ENCODE measurements at places on chromosomes 1 and 21.

- DNase-seq = no peak
These were observed 9.0 kb upstream of the CDC20 start for GRCh38 chr1:43349594-43350306.

- peak; percentile 7 for DNase-seq
These were observed 34.1 kb downstream of the OR2G3 start for GRCh38 chr1:247639381-247639981.

DNA sequence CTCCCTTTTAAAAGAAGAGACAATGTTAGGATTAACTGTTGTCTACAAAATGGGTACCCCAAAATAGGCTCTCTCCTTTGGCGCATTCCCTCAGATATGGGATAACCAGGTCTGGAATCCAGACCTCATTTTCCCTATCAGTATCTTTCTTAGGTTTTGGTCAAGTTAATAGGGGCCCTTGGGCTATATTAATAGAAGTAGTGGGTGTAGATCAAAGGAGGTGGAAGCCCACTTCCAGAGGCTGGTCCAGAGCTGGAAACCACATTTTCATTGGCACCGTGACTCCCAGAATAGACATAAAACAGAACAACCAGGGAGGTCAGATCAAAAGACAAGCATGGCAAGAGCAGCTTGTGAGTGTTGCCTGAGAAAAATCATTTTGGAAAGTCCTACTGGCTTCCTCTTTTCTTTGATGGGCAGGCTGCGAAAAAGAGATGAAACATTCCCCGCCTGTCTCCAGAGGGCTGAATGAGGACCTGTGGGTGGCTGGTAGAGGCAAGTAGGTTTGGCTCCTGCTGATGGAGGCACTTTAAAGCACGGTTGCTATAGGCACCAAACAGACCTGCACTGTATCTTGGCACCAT lies 25.8 kb upstream of the KIF21B start:
- no peak for DNase-seq

- DNase-seq = no peak
These were observed 21.9 kb downstream of the IGFN1 start for GRCh38 chr1:201212461-201213055.

- no peak for DNase-seq
These were observed 115.0 kb downstream of the RIPK4 start for GRCh38 chr21:41651830-41652229.

DNA sequence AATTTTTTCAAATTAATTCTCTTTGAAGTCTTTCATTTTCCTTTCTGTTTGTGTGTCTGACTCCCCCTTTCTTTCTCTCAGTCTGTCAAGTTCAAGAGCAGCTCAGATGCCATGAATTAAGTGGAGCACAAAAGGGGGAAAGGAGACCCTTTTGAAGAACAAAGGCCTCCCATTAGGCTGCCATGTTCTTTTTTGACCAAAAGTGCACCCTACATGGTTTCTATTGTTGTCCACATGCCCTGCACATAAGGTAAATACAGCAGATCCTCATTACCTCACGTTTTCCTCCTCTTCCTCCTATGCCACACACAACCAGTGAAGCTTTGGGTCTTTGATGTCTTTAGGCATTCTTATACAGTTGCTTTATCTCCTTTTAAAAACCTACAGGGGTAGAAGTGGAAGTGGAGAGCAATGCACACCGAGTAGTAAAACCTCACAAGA lies 47.7 kb downstream of the POU2F1 start:
- no peak for DNase-seq

DNA sequence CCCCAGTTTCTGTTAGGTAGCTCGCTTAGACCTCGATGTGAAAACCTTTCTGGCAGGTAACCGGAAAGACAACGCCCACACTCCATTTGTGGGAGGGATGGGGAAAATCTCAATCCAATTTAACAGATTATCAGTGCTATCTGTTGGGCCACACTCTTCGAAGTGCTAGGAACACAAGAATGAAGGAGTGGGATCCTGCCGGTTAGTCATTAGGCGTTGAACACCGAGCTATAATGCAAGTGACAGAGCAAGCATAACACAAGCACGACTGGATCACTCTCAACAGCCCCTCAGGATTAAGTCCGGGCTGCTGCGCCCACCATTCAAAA lies 531 bp downstream of the SNIP1 start:
- DNase-seq = no peak

DNA sequence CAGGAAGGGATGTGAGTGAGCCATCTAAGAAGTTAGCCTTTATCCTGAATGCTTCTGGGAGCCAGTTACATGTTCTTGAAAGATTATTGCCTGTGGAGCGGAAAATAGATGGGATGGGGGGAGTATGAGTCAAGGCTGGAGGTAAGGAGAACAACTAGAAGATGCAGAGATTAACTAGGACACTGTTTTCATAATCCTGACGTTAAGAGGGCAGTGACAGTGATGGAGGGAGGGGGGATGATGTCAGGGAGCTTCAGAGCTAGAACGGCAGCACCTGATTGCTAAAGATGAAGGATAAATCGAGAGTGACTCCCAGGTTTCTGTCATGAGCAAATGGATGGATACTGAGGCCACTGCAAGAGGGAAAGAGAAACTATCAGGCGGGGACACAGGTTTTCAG lies 10.0 kb upstream of the RCSD1 start:
- DNase-seq = no peak

GRCh38 chr1:229988534-229988933 lies 78.5 kb upstream of the GALNT2 start:
- DNase-seq = no peak

DNA sequence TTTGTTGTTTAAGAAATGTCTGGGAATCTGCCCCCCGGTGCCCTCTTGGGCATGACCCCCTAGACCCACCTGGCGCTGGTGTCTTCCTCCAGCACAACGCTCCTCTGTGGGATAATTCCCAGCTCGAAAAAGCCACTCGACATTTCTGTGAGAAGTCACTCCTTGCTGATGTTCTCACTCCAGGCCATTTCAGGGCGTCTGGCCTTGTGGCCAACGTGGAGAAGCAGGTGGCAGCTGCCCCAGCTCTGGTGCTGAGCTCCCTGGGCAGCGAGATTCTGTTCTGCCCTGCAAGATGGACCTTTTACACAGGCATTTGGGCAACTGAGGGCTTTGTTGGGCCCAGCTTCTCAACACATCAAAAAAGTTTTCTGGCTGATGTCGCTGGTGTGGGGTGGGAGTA lies 147.7 kb upstream of the WNT4 start:
- no peak for DNase-seq

GRCh38 chr1:101025283-101025656 lies 314 bp downstream of the DPH5 start:
- no peak for DNase-seq

DNA sequence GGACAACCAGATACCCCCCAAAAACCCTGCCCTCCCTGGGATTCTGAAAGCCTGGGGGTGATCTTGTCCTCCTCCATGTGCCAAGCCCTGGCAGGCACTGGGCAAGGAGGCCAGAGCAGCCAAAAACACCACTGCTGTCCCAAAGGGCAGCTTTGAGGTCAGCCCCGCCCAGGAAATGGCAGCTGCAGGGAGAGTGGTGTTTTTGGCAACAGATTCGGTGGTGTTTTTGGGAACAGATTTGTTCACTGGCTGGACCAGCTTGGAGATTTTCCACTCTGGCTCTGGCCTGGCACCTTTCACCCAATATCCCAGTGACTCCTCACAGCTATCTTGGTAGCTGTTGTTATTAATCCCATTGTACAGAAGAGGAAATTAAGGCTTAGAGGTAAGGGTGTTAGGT lies 34.7 kb downstream of the LRP8 start:
- DNase-seq = no peak

DNA sequence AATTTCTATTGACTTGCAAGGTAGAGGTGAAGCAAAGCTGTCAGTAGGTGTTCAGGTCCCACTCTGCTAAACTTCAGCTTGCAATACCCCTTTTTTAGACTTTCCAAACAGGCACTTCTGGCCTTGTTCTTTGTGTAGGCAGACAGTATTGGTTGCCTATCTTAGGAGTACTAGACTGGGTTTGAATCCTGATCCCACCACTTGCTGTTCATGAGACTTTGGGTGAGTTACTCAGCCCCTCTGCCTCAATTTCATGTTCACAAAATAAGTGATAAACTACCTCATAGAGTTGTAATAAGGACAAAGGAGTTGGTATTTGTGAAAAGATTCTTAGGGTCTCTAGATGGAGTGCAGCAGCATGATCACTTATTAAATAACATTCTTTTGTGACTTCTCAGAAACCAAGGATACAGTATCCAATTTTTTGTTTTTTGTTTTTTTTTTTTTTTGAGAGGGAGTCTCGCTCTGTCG lies 5.2 kb downstream of the RCC1 start:
- DNase-seq = no peak

DNA sequence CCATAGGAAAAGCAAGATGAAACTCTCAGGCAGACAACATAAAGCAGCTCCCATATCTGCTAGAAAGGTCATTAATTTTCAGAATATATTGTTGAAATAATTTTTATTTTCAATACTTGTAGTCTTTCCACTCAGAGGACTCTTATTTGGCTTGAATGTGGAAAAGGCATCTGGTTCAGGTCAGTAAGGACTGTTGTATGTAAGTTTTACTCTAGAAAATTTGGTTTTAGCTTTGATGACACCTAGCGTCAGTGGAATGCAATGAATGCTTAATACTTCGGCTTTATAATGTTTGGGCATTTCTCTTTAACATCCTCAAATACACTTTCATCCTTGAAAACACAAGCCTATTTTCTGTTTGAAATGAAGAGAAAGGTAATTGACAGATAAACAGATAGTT lies 63.3 kb downstream of the LRRC40 start:
- no peak for DNase-seq

DNA sequence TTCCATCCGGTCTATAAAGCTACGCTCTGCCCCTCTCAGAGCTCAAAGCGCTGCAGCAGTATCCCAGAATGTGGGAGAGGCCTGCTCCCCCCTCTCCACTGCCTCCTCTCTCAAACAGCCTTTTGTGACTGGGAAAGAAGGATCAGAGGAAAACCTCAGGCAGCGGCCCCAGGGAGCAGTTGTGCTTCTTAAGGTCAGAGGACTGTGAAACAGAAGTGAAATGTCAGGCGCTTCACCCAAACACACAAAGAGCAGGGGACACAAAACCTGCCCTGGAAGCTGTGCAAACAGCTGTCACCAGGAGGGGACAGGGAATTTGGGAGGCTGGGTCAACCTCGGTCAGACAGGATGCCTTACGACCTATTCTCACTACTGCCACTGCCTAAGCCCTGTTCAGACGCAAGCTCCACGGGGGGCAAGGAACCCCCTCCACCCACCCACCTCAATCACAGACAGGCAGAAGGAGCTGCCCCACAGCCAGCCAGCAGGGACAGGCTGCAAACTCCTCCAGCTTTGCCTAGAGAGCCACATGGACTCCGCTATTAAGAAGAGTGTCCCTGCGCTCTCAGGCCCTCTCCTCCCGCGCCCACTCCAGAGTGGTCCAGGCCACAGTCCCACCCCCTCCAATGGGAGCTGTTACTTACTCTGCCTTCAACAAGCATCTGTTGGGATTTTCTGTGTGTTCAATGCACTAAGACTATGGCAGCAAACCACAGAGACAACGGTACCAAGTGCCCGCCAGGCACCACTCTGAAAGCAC lies 14.6 kb downstream of the SSBP3 start:
- DNase-seq = no peak

- DNase-seq = no peak
These were observed 336.4 kb downstream of the SMYD3 start for GRCh38 chr1:246170574-246171261.

GRCh38 chr1:3767328-3767925 lies 5.1 kb upstream of the SMIM1 start:
- no peak for DNase-seq

DNA sequence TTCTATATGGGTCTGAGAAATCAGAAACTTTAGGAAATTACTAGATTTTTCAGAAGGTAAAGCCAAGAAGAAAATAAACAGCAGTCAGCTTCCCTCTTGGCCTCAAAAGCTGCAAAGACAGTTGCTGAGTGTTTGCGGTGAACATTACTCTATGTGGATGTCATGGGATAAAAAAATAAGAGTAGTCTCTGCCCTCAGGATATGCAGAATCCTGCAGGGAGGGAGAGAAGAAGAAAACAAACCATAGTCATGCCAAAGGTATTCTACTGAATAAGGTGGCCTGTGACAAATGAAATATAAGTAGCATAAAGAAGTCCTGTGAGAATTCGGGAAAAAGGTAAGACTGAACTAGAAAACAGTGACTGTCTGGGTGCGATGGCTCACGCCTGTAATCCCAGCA lies 19.0 kb downstream of the YARS1 start:
- DNase-seq = no peak

DNA sequence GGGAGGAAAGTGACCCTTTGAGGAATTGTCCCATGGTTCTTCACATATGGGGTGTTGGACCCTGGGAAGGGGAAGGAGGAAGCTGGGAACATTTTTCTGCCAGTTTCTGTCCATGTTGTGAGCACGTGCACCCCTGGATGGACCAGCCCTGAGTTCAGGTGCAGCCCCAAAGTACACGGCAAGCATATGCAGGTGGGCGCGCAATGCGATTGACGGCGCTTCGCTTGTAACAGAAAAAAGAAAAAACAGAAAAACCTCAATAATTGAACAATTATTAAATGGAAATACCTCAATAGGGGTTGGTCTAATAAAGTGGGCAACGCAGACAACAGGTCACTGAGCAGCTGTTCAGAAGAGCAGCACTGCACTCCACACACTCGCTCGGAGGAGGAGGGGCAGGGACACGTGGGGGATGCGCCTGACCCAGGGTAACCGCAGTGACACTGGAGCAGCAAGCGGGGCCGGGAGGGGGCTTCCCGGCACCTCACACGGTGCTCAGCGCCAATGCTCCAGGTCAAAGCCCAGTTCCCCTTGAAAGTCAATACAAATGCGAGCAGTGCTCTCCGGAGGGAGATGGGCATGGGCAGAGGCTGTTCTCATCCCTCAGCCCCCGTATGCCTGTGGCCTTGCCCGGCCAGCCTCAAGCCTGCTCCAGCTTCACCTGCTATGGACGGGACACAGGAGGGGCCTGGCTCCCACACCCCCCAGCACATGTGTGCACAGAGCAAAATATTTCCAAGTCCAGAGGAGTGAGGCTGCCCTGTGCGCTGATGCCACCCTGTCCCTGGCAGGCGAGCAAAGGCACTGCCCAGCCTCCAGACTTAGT lies 6.6 kb upstream of the ACTRT2 start:
- no peak for DNase-seq

- no peak for DNase-seq
These were observed 95.2 kb downstream of the CAMK2N1 start for GRCh38 chr1:20390589-20391331.

DNA sequence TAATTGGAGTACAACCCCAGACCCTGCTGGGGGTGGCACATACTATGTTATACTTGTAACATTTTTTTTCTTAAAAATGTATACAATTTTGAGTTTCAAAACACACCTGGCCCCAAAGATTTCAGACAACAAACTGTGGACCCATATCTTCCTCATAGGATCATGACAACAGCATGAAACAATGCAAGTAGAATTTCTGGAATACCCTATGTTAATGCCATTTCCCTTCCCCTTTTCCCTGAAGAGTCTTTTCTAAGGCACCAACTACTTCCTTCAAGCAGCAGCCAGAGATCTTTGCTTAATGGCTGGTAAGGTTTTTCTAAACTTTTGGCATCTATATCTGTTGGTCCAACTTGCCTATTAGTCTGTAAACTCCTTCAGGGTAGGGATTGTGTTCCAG lies 99.9 kb upstream of the SERBP1 start:
- no peak for DNase-seq

GRCh38 chr1:63675420-63675931 lies 82.3 kb downstream of the PGM1 start:
- DNase-seq = no peak

- no peak for DNase-seq
These were observed 284.7 kb upstream of the BRINP3 start for GRCh38 chr1:190762325-190762724.

GRCh38 chr1:209629621-209630382 lies 22.4 kb downstream of the LAMB3 start:
- no peak for DNase-seq

Measured in activated CD4-positive, alpha-beta T cell treated with anti-CD3 and anti-CD28 coated beads, Interleukin-2, amount 50 U/mL, for 24 hours (primary cell).